ENCODE measurements at places on chromosomes 6 and 20.

DNA sequence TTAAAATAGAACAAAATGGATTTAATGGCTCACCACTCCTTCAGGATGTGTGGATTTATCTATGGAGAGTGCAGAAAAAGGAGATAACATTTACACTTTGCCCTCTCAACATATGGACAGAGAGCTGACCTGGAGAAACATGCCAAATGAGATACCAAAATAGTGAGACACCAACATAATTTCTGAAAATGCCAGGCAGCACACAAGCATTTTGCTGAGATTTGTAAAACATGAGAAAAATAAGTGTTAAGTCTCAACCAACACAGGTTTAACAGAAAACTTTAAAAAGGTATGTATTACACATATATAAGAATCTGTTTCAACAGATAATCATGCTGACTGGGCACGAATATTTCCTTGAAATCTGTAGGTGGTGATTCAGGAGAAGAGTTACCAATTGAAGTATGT lies 145.2 kb downstream of the REV3L start:
- DNase-seq: no peak

DNA sequence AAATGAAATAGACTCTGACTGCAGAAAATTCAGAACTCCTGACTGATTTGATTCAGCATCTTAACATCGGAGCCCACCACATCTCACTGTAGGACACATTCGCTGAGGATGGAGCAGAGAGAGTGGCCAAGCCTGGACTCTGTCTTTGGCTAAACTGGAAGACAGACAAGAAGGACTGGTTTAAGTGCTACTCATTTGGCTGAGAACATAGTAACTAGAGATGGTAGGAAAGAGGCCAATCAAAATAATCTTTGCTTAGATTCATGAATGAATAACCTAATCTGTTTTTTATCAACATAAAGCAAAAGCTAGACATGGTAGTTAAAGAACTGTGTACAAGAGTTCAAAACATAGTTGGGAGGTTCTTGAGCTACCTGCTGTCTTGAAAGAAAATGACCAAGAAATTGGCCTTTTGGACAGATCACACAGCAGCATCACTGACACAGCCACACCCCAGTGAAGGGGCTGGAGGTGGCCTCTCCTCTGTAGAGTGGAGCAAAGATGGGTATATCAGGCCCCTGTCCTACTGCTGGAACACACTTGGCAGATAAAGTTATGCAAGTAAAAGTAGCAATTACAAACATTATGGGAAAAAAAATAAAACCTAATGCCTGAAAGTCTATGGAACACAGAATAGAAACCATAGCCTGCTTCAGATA lies 87.1 kb upstream of the NT5E start:
- DNase-seq: no peak

- DNase-seq: no peak
These were observed 14.3 kb downstream of the LYRM4 start for GRCh38 chr6:5246141-5247097.

DNA sequence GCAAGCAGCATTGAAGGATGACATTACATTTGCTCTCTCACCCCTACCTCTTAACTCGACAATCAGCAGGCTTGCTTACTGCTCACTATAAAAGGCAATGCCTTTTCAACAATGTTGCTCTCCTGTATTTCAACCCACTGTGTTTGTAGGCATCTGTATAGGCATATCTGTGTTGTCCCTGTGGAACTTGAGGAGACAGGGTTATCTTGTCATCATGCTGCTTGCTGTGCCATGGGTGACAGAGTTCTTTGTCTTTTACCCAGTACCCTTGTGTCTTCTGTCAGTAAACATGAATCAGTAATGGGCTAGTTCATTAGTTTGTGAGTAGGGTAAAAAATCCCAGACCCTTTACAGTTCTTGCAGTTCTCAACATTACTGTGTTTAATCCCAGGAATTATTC lies 25.2 kb downstream of the PHF3 start:
- DNase-seq: no peak

- no peak for DNase-seq
These were observed 4.7 kb downstream of the MLIP start for GRCh38 chr6:54115966-54116365.

DNA sequence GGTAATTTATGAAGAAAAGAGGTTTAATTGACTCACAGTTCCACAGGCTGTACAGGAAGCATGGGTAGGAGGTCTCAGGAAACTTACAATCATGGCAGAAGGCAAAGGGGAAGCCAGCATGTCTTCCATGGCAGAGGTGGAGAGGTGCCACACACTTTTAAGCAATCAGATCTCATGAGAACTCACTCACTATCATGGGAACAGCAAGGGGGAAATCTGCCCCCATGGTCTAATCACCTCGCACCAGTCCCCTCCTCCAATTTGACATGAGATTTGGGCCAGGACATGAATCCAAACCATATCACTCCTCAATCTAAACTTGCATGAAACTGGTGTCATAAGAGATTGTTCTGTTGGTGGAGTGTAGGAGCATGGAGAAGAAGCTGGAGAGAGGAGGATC lies 51.6 kb upstream of the CCN6 start:
- no peak for DNase-seq

Measured in activated CD8-positive, alpha-beta memory T cell treated with anti-CD3 and anti-CD28 coated beads for 4 hours (primary cell).